Activated naive CD8-positive, alpha-beta T cell treated with anti-CD3 and anti-CD28 coated beads, Interleukin-2, amount 10 ng/mL, durations not matched to agents 7 days and 5 days (primary cell): ENCODE measurements at places on chromosomes 7 and 10.
A peak's percentile ranks its signal among the peaks of the same experiment; 100 is the strongest.

- DNase-seq = no peak
Observed at GRCh38 chr7:98992076-98992475, 113.7 kb downstream of the TRRAP start.

DNA sequence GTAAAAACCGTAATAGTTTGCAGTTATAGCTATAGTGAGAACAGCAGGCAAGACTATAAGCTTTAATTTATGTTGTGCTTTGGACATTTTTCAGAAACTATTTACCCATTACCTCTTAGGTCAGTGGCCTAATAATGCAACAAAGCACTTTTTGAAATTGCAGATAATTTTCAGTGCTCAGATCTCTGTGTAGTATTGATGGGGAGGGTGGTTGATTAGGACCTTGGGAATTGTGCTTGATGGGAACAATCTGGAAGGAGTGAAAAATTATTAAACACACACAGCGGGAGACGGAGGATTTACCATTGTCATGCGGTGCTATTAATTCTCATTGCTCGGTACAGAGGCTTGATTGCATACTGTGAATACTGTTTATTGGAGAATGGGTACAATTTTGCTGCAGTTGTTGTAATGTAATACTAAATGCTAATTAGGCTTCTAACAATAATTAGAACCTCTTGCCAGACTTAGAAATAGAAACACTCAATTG lies 304.8 kb downstream of the LRMDA start:
- DNase-seq = no peak

GRCh38 chr10:6279540-6280267 lies 77.0 kb downstream of the PFKFB3 start:
- DNase-seq = no peak

GRCh38 chr7:33129806-33130153 lies 416 bp downstream of the BBS9 start:
- DNase-seq = no peak

GRCh38 chr10:14508725-14509124 lies 178.0 kb upstream of the FRMD4A start:
- DNase-seq = no peak

DNA sequence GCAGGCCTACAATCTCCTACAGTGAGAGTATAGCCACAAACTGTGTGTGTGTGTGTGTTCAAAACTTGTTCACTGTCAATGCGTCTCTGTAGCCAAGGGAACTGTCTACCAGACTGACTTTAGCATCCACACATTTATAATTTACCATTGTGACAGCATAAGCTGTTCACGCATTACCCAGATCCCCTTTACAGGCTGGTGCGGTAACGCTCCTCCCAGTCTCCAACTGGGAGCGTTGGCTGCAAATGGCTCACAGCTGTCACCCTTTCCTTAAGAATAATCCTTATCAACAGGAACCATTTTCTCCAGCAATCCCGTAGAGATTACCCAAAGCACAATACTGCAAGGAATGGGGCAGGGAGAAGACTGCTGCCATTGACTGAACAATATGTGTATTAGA lies 199.5 kb downstream of the GPAM start:
- DNase-seq = no peak

DNA sequence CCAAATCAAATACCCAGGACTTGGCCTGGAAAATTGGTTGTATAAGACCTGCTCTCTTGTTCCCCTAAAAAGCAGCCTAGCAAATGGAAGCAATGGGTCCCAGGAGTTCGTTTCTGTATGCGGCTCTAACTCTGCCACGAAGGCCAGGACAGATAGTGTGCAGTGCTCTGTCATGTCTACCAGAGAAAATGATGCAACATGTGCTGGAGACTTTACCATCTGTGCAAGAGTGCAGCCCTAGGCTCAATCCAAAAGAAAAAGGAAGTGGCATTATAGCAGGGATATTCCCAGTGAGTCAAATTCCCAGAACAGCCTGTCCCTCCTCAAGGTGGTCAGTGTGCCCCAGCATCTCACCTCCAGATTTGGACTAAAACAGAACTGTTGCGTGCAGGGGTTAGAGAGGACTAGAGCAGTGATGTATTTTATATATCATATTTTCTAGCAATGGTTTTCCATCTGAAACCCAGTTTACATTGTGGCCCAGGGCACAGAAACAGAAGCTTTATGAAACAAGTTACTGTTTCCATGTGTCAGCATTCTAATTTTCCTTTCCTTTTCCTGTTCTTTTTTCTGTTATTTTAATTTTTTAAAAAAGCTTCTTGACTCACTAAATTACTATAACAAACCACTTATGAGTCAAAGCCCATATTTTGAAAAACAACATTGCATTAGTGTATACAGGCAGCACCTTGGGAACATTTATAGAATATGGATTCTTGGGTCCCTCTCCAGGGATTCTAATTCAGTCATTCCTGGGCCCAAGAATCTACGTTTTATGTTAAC lies 311.2 kb downstream of the RNLS start:
- peak; percentile 35 for DNase-seq

DNA sequence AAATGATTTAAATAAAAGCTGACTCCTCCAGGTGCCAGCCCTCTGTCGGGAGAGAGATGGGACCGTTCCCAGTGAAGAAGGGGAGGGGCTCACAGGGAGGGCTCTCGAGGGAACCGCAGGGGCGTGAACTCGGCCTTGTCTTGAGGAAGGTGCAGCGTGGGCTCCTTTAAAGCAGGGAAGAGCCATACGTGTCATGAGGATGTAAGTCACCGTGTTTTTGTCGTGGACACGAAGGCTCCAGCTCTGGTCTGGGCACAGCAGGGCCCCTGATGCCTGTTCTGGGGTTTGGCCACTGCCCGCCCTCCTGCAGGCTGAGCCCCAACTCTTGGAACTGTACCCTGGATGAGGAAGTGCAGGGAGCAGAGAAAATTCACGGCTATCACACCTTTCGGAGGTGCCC lies 45.0 kb downstream of the JAKMIP3 start:
- peak; percentile 14 for DNase-seq

DNA sequence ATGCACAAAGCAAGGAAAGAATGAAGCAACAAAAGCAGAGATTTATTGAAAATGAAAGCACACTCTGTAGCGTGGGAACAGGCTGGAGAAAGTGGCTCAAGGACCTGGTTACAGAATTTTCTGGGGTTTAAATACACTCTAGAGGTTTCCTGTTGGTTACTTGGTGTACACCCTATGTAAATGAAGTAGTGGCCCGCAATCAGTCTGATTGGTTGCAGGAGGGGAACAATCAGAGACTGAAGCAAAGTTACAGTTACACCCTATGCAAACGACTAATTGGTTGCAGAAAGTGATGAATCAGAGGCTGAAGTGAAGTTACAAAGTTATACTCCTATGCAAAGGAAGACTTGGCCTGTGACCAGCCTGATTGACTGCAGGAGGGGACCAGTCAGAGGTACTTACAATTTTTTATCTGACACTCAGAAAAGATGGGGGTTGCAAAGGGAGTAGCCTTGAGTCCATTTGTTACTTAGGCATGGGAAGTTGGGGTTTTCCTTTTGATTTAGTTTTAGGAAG lies 3.6 kb upstream of the MTPN start:
- DNase-seq = no peak

DNA sequence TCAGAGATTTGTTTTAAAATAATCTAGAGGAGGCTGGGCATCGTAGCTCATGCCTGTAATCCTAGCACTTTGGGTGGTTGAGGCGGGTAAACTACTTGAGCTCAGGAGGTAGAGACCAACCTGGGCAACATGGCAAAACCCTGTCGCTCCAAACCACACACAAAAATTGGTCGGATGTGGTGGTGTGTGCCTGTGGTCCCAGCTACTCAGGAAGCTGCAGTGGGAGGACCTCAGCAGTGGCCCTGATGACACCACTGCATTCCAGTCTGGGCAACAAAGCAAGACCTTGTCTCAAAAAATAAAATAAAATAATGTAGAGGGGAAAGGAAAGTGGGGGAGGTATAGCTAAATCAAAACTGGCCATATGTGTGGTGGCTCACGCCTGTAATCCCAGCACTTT lies 13.9 kb upstream of the PPP3CB start:
- DNase-seq = no peak

DNA sequence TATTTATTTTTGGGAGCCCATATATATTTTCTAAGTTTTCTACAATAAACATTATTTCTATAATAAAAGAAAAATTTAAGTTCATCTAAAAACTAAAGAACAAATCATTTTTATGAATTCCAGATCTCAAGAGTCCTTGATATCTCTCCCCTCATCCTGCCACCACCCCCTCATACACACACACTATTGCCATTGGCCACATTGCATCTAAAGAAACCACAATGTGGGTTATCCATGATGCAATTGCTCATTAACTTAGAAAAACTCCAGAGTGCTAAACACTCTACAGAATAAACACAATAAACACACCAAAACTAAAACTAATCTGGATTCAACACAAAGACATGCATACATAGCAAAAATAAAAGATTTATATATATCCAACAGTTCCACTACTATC lies 37.8 kb downstream of the FAM13C start:
- no peak for DNase-seq

GRCh38 chr7:41700044-41700471 lies 2.8 kb downstream of the INHBA start:
- no peak for DNase-seq

DNA sequence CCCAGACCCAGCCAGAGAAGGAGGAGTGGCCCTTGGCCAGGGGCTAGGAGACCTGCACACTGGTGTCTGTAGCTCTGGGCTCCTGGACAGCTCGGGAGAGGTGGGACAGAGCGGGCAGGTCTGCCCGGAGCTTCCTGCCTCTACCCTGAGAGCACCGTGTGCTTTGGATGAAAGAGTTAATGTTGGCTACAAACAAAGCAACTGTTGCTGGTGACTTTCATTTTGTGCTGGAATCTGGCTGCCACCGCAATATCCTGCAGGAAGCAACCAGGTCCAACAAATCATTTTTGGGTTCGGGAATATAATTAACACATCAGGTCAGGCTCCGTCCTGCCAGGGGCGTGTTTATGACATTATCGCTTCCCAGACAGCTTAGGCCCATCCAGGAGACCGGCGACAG lies 441.8 kb upstream of the MKI67 start:
- no peak for DNase-seq

DNA sequence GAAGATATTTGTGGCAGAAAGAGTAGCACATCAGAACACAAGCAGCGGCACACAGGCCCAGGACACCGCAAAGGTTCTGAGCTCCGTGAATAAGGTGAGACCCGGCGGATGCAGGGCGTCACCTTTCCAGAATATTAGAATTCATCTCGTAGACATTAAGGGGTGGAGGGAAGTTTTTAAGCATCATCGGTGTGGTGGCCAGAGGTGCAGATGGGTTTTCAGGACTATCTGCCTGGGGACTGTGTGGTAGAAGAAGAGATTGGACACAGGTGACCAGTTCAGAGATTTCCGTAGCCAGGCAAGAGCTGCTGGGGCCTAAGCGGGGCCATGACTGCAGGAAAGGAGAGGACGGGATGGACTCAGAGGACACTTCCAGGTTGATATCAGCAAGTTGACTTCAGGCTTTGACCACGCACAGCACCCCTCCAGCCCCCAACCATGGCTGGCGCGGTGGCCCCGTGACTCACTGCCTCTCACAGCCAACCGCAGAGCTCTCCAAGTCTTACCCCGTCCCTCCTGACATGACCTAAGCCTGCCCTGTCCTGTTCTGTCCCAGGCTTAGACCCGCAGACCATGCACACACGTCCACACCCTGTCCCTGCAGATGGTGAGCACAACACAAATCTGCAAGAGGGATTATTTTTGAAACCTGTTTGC lies 97.2 kb downstream of the OAT start:
- DNase-seq = no peak

DNA sequence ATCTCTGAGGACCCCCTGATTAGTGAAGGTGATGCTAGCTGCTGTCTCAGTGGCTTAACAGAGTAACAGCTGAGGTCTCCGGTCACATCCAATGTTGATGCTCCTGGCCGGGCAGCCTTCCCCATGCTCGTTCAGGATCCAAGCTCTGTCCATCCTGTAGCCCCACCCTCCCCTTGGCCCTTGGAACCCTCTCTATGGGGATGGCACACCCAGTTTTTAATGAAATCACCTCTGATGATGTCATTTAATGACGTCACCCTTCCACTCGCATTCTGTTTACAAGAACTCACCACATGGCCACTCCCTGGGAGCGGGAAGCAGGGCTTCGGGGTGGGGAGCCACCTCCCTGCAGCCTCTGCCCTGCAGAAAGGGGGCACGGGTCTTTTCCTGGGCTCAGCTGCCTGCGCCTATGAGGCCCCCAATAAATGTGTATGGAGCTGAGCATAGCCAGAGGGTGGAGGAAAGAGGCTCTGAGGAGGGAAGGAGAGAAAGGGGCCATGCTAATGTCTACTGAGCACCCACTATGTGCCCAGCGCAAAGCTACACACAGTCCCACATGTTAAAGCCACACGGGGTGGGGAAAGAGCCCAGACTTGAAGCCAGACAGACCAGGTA lies 95.5 kb downstream of the OAT start:
- DNase-seq = no peak

DNA sequence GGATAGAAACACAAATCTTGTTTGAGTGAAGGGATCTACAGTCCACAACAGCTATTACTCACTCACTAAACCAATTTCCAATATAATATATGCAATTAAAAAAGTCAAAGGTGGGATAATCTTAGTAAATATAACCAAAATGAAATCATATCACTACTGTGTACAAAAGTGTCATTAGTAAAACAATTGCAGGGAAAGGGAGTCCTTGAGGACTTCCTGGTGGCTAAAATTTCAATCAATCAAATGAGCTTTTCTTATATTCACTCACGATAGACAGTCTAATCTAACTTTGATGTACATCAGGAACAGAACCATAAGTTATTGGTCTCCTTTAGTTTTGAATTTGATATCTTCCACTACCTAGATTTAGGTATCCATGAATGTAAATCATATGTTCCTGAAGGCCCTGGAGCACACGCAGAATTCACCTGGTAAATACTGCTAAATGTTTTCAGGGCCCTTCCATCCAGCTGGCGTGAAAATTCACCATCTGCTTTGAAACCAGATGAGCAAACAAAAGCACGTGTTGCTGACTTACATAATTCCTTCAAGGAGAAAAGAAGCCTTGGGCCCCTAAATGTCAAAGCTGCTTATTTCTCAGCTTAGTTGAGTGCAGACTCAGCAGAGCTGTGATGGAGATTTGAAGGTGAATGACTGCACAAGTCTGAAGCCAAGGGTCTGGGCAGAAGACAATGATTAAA lies 159.3 kb upstream of the TMEM196 start:
- no peak for DNase-seq

- peak; percentile 87 for DNase-seq
Observed at GRCh38 chr7:24979470-24979862, 512 bp downstream of the OSBPL3 start.

- no peak for DNase-seq
Observed at GRCh38 chr10:99661377-99661763, 2.1 kb downstream of the ENTPD7 start.

GRCh38 chr7:105932835-105933477 lies 30.1 kb upstream of the CDHR3 start:
- DNase-seq = no peak
